ENCODE measurements at places on chromosomes 16 and 17.

DNA sequence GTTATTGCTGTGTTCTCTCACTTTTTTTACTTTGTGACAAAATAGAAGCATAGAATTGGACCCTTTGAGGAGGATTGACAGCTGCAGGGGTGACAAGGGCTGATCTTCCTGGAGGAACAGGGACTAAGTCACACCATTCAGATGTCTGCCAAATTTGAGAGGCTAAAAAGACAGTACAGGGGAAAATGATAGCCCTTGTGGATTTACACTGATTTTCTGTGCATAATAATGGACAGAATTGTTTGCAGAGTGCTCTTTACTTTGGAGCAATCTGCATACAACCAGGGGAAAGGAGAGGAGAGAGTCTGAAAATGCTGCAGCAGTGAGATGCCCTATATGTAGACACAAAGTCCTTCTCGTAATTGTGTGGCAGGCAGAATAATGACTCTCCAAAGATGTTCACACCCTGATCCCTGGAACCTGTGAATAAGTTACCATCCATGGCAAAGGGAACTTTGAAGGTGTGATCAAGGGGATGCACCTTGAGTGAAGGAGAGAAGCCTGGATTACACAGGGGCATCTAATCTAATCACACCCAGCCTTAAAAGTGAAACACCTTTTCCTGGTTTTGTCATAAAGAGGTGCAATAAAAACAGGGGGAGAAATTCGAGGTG is 221.4 kb upstream of the CPHXL start:
- DNase-seq: no peak

- DNase-seq: no peak
Measured at GRCh38 chr17:66008680-66009079, 183.3 kb downstream of the CEP112 start.

GRCh38 chr16:60771138-60771537 is 1265.1 kb downstream of the CDH8 start:
- DNase-seq: no peak

- DNase-seq: no peak
Measured at GRCh38 chr17:39716073-39716818, 14.1 kb downstream of the MIEN1 start.

- DNase-seq: peak; percentile 80
Measured at GRCh38 chr16:67236563-67237395, 9.8 kb downstream of the TMEM208 start.

DNA sequence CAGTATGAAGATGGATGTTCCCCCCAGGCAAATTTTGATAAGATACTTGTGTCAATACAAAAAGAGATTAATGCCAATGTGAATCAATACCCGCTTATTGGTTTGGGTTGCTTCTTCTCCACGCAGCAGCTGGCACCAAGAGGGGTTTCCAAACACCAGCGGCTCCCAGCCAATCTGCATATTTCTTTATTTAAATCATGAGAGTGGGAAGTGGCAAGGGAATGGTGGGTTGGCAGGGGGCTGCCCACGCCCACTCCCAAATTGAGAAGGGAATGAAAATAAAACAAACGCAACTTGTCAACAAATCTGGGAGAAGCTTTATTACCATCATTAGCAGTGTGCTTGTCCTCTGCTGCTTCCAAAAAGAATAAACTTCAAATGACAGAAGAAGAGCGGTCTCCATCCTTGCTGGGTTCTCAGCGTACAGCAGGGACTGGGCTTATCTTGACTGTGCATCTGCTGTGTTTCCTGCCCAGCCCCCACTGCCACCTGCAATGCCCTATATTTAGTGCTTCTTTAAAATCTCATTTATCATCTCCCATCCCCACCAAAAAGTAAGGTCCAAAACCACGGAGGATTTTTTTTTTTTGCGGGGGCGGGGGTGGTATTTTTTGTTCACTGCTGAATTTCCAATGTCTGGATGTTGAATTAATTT is 34.9 kb upstream of the C16orf78 start:
- DNase-seq: no peak

DNA sequence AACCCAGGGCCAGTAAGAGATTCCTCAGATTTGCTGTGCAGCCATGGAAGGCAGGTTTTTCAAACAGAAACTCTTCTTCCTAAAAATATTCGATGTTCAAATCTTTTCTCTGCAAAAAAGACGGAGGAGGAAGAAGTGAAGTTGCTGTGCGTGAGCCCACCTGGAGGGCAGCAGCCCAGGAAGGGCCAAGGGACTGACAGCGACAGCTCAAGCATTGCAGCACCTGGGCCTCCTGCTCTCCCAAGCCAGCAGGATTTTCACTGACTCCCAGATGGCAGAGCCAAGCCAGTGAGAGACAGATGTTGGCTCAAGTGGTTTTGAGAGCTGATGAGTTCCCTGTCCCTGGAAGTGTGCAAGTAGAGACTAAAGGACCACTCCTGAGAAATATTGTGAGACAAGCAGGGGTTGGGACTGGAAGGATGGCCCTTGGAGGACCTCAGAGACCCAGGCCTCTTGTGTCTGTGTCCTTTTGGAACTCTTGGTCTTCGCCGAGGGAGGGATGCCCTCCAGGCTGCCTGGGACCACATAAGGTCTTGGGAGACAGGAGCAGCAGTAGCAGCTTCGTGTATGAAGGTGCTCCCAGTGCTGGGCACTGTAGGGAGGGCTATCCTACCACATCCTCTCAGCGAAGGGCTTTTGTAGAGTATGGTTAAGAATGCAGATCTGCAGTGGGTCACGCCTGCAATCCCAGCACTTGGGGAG is 29.3 kb upstream of the TNFRSF13B start:
- DNase-seq: no peak

GRCh38 chr16:68479271-68479670 is 31.0 kb upstream of the SMPD3 start:
- no peak for DNase-seq

- DNase-seq: no peak
Measured at GRCh38 chr17:77487677-77488530, 347.1 kb downstream of the SEC14L1 start.

DNA sequence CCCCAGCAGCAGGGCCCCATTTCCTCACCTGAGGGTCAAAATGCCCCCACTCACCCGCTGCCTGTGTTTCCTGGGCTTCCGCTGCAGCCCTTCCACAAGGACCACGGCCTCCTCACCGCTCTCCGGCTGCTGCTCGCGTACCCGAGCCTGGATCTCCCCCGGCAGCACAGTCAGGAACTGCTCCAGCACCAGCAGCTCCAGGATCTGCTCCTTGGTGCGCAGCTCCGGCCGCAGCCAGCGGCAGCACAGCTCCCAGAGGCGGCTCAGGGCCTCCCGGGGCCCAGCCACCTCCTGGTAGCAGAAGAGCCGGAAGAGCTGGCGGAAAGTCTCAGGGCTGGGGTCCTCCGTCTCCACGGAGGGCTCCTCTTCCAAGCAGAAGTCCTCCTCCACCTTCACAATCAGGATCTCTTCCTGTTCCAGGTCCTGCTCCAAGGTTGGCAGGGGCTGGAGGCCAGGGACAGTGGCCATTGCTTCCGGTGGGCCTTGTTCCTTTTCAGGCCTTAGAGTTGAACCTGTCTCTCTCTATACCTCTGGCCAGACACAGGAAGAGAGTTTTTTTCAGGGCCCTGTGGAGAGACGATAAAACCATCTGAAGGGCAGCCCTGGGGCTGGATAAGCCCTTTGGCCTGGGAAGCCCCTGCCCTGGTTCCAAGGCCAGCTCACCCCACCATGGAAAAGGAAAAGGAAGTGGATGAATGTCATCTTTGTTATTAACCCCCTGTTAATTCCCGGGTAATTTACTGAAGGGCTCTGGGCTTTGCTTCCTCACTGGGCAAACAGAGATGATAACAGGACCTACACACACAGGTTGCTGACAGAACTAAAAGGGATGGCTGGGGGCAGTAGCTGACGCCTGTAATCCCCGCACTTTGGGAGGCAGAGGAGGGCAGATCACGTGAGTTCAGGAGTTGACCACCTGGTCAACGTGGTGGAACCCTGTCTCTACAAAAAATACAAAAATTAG is 1.2 kb downstream of the ZNF500 start:
- no peak for DNase-seq

DNA sequence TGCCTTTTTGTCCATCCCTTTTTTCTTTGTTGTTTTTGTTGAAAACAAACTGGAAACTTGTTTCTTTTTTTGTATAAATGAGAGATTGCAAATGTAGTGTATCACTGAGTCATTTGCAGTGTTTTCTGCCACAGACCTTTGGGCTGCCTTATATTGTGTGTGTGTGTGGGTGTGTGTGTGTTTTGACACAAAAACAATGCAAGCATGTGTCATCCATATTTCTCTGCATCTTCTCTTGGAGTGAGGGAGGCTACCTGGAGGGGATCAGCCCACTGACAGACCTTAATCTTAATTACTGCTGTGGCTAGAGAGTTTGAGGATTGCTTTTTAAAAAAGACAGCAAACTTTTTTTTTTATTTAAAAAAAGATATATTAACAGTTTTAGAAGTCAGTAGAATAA is 4.9 kb downstream of the SOX9 start:
- no peak for DNase-seq

DNA sequence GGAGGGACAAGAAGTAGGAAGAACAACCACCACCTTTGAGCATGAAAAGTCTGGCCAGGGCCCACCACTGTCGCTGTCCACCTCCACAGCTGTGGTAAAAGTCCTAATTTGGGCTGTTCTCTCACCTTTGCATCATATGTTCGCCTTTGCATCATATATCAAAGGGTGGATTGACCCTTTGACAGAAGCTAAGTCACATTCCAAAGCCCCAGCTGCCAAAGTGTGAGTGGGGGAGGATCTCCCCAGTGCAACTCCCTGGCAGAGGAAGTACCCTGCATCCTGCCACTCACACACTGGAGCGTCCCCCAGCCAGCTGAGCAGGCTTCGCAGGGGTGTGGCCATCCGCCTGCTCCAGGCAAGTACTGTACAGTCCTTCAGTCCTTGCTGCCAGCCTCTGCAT is 12.7 kb upstream of the SPECC1 start:
- DNase-seq: no peak

DNA sequence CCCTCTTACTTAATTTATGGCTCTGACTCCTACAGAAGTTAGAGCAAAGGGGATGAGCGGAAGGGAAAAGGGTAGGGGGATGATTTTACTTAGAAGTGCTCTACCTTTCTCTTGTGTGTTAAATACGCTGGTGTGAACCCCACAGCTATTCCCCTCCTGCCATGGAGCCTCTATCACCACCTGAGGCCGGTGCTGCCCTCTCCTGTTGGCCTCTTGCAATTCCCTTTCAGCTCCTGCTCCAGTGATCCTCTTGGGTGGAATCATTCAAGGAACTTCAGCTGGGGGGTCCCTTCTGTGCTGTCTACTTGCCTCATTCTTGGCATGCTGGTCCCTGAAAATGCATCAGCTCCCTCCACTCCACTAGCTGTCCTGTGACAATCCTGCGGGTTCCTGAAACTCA is 41.8 kb upstream of the CDH8 start:
- DNase-seq: no peak

- no peak for DNase-seq
Measured at GRCh38 chr16:89442990-89443726, 47.2 kb downstream of the ANKRD11 start.

- no peak for DNase-seq
Measured at GRCh38 chr16:80164966-80165550, 375.7 kb upstream of the DYNLRB2 start.

- DNase-seq: peak; percentile 39
Measured at GRCh38 chr17:32142857-32143526, 690 bp downstream of the RHOT1 start.

- no peak for DNase-seq
Measured at GRCh38 chr17:47338026-47338425, 14.3 kb downstream of the EFCAB13 start.
